Fibroblast of villous mesenchyme (primary cell): ENCODE measurements at places on chromosomes 1 and 21.

DNA sequence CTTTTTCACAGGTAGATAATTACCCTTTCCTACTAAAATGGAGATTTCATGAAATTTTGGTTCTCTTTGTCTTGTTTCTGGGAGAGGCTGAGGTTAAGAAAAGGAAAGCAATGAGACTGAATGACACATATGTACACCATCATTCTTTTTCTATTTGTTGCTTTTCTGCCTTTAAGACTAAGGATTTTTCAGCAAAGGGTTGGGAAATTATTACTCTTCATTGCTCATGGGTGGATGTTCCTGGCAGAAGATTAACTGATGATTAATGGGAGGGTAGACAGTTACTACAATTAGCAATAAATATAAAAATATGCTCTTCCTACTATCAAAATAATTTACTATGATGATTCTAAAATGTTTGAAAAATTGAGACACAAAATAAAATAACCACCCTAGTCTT is 316.5 kb upstream of the USP24 start:
- DNase-seq, result no peak

- DNase-seq, result peak; percentile 65
These were observed 31.0 kb downstream of the SLC45A1 start for GRCh38 chr1:8348777-8349472.

DNA sequence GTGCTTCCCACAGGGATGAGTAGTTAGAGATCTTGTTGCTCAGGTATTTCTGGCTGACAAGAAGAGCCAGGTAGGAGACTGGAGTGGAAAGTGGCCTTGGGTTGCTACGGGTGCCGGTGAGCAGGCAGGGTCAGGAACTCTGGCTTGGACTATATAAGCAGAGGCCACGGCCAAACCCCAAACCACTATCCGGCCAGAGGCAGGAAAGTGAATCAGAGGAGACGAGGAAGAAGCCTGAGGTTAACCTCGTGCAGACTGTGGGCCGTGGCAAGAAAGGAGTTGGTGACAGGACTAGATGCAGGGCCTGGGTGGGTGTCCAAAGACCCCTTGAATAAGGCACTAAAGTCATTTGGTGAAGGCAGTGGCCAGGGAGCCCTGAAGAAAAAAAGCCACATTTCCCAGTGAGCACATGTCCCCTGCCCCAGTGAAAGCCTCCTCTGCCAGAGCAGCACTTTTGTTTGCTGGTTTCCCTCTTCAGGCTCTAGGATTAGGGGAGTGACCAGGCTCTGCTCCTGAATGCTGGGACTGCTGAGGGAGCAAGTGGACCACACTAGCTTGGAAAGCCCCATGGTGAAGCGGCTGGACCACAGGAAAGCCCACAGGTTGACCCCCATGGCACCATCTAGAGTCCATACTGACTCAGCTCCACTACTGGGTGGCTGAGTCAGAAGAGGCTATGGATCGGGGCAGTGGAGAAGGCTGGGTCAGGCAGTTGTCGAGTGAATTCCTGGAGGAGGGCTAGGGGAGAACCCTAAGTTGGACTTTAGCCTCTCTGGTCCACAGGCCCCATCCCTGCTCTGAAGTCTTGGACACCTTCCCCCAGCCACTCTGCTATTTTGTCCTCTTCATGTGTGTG is 23.4 kb downstream of the CSF1 start:
- DNase-seq, result peak; percentile 57

GRCh38 chr1:178189814-178190213 is 95.9 kb downstream of the RASAL2 start:
- peak; percentile 36 for DNase-seq

DNA sequence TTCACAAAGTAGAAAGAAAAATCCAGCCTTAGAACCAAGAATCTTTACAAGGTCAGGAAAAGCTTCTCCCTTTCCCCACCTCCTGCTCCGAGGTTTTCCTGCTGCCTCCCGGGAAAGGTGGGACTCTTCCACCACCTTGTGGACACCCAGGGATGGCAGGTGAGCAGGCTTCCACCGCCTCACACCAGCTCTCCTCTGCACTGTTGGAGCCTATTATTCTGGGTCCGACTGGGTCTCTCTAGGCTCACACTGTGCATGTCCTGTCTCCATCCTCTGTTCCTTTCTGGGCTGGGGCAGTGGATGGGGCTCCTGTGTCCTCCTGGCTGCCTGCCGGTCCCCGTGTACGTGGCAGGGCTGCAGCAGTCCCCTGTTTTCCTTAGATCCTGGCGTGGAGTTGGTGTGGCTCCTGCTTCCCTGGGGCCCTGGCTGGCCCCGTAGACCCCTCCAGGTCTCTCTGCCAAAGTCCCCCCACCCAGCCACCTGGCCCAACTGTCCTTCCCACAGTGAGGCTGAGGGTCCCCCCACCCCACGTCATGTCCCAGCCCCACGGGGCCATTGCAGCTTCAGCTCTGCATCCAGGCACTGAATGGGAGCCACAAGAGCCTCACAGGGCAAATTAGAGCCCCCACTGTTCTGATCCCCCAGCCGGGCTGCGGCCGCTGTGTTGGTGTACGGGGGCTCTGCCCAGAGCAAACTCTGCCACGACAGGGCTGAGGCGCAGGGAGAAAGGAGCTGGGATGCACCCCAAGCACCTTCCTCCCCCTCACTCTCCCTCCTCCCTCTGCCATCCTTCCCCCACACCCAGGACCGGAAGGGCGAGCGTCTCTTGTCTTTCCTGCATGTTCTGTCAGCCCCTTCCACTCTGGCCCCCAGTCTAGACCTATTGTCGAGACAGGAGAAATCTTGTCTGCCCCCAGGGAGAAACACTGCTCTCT is 3.3 kb upstream of the SLC45A1 start:
- DNase-seq, result peak; percentile 84

GRCh38 chr1:104248385-104248784 is 498.7 kb downstream of the AMY1C start:
- DNase-seq, result no peak

DNA sequence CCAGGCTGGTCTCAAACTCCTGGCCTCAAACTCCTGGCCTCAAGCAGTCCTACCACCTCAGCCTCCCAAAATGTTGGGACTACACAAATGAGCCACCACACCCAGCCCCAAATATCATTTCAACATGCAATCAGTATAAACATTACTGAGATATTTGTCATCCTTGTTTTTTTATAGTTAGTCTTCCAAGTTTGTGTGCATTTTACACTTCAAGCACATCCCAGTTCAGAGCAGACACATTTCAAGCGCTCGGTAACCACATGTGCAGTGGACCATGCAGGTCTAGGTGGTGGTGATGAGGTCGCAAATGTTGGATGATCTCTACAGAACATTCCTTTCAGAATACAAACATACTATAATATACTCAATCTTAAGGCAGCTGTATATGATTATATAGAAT is 23.8 kb upstream of the APP start:
- DNase-seq, result no peak

DNA sequence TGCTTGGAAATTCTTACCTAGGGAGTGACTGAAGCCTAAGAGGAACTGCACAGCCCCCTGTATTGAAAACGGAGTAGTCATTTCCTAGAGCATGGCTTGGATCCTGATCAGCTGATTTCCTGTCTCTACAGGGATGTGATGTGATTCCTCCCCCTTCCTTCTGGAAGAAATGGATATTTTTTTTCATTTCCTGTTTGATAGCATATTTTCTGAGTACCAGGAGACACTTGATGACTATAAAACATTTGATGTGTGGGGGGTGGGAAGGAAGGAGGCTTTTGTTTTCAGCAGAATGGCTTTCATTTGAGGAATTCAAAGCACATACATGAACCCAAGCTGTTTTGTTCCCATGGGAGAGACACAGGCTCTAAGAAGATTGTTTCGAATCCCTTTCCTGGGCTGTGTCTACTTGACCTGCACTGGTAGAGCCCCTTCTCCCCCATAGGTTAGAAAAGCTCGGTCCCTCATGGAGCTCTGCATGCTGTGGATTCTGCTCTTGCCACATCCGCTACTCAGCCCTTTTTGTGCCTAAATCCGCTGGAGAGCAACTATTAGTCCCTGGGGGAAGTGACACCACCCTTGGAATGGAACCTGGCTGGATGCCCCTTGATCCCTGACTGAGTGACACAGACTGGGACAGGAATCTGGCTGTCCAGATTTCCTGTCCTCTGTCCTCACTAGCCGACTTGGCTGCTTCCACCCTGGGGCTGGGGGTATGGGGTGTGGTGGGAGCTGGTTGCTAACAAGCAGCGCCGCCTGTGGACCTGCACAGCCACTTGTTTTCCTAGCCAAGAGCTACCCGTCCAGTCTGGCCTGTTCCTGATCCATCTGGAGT is 71.8 kb upstream of the MACF1 start:
- no peak for DNase-seq

DNA sequence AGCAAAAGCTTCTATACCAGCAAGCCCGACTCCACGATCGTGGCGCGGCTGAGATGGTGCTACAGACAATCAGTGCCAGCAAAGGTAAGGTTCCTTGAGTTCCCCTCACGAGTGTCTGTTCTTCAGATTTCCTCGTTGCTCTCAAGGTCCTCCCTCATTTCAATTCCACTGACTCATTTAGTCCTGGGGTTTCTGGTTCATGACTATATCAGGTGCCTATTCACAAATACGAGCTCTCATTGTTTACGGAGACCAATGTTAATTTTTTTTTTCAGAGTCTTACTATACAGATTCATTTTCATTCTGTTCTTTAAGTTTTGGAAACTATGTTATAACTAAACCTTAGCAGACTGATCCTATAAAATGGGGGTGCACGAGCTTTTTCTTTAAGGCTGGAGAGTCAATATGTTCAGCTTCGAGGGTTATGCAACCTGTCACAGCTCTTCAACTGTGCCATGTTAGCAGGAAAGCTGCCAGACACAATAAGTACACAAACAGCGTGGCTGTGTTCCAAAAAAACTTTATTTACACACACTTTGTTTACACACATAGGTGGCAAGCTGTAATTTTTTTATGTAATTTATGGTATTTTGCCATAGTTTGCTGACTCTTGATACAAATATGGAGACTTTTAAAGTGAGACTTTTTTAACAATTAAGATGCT is 134.3 kb downstream of the ZP4 start:
- DNase-seq, result no peak

DNA sequence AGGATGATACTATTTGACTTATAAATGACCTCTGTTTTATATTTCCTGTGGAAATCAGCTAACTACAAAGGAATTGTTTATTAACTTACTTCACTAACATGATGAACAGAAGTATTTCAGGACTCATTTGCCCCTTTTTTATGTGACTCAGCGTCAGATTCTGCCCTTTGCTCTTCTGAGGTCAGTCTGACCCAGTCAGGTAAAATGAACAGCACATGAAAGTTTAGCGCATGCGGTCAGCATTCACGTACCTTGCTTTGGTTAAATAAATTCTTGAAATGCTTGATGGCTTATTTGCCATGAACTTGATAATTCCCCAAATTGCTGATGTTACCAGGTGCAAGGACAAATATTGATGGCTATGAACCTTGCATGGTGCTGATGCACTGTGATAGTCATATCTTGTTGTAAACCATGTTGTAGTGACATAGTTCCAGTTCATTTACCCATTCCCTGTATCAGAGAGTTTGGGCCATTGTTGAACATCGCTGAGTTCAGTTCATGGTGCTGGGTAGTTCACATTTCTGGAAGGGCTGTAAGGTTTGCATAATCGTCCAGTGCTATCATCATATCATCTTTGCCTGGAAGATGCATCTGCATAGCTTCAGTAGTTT is 133.4 kb downstream of the NFIA start:
- no peak for DNase-seq

GRCh38 chr1:2156866-2157265 is 37.7 kb downstream of the FAAP20 start:
- no peak for DNase-seq

- DNase-seq, result no peak
These were observed 33.6 kb upstream of the FOXE3 start for GRCh38 chr1:47382399-47382983.

GRCh38 chr1:96427616-96428015 is 294.0 kb upstream of the PTBP2 start:
- no peak for DNase-seq

- DNase-seq, result no peak
These were observed 3.4 kb downstream of the GDAP2 start for GRCh38 chr1:117925981-117926380.

- peak; percentile 57 for DNase-seq
These were observed 6.9 kb upstream of the TMEM269 start for GRCh38 chr1:42777852-42778251.

- peak; percentile 21 for DNase-seq
These were observed 47.1 kb upstream of the PLA2G2C start for GRCh38 chr1:20233394-20233793.

DNA sequence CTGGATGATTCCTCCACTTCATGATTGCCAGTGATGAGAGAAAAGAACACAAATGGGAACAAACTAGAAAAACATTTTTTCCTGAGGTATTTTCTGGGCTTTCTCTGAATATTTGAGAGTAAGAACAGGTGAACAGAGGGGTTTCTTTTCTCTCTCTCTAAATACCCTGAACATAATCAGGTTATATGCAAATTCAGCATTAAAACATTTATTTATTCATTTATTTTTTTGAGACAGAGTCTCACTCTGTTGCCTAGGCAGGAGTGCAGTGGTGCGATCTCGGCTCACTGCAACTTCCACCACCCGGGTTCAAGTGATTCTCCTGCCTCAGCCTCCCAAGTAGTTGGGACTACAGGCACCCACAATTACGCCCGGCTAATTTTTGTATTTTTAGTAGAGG is 5.8 kb upstream of the LEFTY2 start:
- no peak for DNase-seq

DNA sequence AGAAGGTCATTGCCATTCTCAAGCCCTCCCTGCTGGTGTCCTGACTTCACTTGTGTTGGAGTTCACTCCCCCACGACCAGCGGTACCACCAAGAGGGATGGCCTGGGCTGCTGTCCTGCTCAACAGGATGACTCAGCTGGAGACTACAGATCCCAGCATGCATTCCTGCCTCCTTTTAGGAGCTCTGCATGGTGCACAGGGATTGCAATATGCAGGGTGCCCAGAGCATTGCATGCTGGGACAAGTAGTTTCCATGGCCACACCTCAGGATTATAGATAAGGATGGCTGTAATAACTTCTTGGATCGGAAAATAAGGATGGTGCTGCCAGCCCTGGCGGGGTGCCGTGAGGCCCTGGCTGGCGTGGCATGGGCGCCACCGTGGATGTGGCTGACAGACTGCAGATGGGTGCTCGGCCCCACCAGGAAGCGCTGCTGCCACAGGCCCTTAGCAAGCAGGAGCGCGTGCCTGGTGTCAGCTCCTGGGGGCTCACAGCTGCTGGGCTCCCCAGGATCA is 150.0 kb downstream of the CASZ1 start:
- DNase-seq, result peak; percentile 56

GRCh38 chr1:10530756-10531495 is 56.2 kb downstream of the PEX14 start:
- DNase-seq, result peak; percentile 31
